ENCODE measurements at places on chromosomes 16 and 17.

GRCh38 chr16:50298591-50299507 lies 32.5 kb downstream of the ADCY7 start:
- no peak for DNase-seq

DNA sequence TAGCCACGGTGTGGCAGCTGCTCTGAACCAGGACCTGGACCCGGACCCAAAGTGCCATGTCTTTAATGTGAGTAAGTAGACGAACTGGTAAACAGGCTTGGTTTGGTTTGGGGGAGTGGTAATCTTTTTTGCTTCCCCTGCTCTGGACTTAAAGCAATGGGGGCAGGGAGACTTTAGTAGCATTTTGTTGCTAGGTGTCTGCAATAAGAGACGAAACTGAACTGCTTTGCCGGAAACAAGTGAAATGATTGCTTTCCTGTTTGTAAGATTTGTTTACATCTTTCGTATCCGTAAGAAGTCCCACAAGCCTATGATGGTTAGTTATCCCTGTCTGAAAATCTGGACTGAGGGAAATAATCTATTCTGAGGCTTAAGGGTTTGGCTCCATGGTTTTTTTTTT lies 21.5 kb downstream of the PRCD start:
- no peak for DNase-seq

GRCh38 chr16:29702269-29702668 lies 23.3 kb downstream of the QPRT start:
- no peak for DNase-seq

DNA sequence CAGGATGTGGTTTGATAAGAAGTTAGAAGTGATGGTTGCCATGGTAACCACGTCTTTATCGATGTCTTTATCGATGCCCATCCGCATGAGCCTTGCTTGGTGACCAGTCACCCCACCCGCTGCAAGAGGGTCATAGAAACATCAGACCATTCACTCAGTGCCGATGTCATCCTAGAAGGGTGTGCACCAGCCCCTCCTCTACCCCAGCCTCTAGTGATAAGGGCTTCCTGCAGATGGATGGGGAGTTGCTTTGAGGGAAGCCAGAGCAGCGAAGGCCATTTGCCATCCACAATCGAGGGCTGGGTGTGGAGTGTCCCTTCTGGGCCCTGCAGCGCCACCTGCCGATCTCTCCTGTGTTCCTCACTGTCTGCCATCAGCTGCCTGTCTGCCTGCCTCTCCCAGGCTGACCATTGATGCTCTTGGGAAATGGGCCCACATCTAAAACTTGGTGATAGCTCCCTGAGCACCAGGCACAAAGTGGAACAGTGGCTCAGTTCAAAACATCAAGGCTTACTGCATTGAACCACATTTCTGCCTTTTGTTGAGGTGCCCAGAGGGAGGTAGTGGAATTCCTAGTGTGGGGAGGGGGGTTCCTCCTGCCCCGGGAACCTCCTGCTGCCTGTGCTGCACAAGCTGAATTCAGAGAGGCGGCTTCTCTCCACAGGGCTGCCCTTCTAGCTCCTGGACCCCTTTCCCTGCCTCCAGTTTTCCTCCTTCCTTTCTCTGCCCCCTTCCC lies 8.9 kb downstream of the CALB2 start:
- DNase-seq = no peak

GRCh38 chr16:69423189-69423588 lies 1.2 kb upstream of the CYB5B start:
- DNase-seq = no peak

DNA sequence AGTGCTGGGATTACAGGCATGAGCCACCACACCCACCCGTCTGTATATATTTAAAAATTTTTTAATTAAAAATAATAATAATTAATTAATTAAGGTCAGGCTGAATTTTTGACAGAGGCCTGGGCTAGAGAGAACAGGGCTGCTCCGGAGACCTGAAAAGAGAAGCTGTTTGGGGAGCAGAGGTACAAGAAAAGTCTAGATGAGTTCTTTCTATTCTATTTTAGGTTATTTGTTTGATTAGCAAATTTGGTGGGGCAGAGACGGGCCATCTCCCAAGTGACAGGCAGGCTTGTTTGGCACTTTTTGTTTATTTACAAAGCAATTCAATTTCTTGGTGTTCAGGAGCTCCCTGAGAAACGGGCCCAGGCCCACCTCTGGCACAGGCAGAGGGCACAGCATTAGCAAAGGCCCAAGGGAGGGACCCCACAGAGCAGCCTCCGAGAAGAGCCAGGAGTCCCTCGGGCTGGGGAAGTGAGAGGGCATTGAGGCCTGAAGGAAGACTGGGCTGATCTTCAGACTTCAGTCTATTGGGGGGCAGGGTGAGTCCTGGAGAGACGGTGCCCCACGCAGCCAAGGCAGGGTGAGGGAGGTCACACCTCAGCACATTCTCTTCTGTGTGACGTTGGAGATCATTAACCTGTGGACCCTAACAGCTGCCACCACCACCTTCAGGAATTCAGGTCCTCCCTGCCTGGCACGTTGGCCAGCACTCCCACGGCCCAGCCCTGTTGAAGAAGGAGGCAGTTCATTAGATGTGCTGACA lies 10.8 kb upstream of the RIPOR1 start:
- no peak for DNase-seq

DNA sequence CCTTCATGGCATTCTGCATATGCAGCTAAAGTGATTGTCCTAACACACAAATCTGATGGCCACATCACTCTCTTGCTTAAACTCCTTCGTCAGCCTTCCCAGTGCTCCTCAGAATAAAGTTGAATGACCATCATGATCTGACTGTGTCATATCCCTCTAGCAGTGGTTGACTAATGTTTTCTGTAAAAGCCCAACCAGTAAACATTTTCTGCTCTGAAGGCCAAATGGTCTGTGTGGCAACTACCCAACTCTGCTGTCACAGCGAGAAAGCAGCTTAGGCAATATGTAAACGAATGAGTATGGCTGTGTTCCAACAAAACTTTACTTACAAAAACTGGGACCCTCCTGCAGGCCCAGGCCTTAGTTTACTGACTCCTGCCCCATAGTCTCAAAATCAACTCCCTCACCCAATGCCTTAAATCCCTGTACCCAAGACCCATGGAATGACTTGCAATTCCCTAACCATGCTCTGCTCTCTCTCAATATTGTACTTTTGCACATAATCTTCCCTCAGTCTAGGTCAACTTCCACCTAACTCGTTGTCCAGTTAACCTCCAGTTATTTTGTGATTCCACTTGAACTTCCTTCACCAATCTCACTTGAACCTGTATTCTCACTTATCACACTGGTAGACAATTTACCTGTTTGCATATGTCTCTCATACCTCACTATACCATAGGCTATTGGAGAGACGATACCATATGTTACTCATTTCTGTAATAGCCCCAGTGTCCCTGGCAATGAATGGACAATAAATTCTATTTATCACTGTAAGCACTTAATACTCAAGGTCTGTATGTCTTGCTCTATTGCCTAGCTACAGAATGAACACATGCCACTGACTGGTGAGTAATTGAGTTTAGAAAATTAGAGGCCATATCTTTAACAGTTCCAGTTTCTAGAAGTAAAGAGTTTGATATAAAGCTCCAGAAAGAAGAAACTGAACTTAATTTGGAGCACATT lies 29.1 kb downstream of the TMEM100 start:
- no peak for DNase-seq

DNA sequence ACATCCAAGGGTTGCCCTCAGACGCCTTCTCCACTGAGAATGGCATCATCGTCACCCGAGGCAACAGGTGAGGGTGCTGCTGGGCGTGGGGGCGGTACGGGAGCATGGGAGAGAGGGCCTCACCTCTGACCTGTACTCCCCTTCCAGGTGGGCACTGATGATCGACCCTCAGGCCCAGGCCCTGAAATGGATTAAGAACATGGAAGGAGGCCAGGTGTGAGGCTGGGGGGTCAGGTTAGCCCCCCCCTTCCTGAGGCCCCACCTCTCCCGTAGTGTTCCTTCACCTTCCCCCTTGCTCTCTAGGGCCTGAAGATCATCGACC lies 16.4 kb upstream of the KDM6B start:
- no peak for DNase-seq

DNA sequence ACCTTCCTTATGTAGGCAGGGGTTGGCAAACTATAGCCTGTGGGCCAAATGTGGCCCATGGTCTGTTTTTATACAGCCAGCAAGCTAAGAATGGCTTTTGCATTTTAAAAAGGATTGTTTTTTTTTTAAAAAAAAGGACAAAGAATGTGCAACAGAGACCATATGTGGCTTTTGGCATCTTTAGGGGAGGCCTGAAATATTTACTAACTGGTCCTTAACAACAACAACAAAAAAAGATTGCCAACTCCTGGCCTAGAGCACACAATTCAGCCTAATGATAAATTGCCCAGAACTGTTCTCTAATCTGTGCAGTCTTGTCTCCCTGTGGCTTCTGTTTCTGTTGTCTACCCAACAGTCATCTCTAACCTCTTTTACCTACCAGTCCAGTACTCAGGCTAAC lies 67.1 kb downstream of the SSH2 start:
- no peak for DNase-seq

- no peak for DNase-seq
These were observed 404.9 kb upstream of the CDH5 start for GRCh38 chr16:65961476-65962143.

GRCh38 chr17:66667491-66668030 lies 167.4 kb upstream of the CACNG5 start:
- no peak for DNase-seq

All from D721Med (cell line).